ENCODE measurements at places on chromosomes 2 and 18. TPM values are rescaled to one million over a fixed set of nuclear protein-coding genes. Genes with fewer than 3 reads are reported as not detected.

GRCh38 chr2:45315861-45316260 lies 295.2 kb downstream of the SRBD1 start:
- DNase-seq, result no peak

The ZNF514 gene
- total RNA-seq, result 8.5 TPM

The ST8SIA5 gene
- 0.54 TPM for total RNA-seq

DNA sequence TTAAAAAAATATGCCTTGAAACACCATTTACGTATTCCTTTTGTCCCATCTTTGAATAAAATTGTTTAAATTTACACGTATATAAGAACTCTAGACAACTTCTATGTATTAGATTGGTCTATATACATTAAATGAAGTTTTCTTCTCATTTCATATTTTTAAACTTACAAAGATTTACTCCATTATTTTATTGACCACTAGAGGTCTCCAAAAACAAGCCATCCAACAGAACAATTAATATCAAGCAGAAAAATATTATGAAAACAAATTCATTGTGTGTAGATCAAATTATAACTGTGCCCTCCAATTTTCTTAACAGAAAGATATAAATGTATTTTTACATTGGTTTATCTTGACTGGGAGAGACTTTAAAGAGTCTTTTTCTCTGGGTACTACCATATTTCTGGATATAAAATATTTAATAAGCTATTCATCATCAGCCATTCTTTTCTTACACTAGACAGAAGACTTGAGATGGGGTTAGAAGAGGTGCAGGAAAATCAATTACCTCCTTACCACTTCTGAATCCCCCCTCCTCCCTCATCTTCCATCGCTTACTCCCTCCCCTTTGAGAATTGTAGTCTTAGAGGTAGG lies 66.5 kb downstream of the DPP4 start:
- no peak for DNase-seq

- DNase-seq, result no peak
Observed at GRCh38 chr2:130870779-130871178, 34.1 kb downstream of the ARHGEF4 start.

The RNF152 gene
- 0.47 TPM for total RNA-seq

DNA sequence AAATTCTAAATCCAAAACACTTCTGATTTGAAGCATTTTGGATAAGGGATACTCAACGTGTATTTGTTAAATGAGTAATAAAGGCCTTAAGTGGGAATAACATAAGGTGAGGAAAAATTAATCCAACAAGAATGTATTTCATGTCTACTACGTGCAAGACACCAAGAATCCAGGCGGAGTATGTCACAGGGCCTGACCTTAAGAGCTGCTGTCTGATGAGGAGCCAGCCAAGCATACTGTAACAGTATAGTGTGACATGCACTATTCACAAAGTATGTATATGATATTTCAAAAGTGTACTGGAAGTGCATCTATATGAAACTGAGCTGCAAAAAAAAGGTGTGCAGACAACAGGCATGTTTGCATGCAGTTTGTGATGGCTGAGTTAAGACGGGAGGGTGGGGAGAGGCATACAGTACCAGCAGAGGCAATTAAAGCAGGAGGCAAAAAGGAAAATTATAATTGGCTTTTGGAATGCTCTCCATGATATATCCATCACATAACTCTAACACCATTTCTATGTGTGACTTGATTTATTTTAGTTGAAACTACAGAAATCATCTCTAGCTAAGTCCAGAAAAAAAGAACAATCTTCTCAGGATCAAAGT lies 18.2 kb downstream of the IWS1 start:
- no peak for DNase-seq
